ENCODE measurements at places on chromosomes 2 and 18.

DNA sequence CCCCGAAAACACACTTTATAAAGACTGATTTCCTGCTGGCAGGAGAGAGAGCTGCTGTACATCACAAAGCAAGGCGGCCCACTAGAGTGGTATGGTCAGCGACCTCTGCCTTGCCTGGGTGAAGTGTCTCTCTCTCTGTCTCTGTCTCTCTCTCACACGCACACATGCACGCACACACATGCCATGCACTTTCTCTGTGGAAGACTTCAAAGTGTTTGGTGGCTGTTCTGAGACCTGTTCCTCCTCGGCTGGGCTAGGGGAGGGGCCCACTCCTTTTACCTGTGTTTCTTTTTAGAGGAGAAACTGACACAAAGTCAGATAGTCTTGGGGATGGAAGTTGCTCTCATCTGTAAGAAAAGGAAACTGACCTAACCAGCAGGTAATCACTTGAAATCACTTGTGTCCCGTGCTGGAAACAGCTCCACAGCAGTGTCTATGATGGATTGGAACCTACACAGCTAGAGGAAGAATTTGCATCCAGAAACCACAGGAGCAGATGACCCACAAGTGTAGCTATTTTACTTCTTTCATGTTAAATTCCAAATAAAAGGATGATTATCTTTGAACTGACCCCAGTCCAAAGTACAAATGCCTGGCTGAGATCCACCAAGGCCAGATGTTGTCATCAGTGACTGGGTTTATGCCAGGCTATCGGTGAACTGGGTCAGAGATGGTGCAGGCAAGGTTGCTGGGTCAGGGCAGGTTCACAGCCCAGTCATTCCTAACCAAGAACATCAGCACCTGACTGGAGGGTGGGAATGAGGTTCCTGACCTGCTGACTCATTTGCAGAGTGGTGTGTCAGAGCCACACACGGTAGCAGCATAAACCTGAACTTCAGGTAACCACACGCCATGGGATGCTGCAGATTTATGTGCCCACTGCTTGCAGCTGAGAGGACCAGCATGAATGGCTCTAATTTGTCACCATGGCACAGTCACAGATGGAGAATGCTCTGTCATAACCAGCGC lies 63.0 kb downstream of the NPAS2 start:
- no peak for DNase-seq

- DNase-seq: no peak
Measured at GRCh38 chr2:72350852-72351251, 203.2 kb upstream of the CYP26B1 start.

- no peak for DNase-seq
Measured at GRCh38 chr18:69127873-69128500, 272.7 kb upstream of the DOK6 start.

- DNase-seq: no peak
Measured at GRCh38 chr2:199148076-199148845, 309.5 kb downstream of the SATB2 start.
